ENCODE measurements at places on chromosomes 2 and 18.

DNA sequence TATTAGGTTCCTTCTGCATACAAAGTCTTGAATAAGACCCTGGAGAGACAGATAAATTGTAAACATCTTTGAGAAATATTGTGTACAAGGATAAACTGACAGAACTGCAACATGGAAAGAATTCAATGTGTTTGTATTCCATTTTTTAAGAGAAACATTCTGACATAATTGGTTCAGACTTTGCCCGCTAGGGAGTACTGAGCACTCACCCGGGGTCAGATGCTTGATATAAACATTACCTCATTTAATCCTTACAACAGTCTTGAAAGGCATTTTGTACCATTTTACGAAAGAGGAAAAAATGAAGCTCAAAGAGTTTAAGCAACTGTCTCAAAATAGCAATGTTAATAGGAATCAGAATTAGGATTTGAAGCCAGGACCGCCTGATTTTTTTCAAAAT lies 416.7 kb upstream of the CRIM1 start:
- no peak for DNase-seq

DNA sequence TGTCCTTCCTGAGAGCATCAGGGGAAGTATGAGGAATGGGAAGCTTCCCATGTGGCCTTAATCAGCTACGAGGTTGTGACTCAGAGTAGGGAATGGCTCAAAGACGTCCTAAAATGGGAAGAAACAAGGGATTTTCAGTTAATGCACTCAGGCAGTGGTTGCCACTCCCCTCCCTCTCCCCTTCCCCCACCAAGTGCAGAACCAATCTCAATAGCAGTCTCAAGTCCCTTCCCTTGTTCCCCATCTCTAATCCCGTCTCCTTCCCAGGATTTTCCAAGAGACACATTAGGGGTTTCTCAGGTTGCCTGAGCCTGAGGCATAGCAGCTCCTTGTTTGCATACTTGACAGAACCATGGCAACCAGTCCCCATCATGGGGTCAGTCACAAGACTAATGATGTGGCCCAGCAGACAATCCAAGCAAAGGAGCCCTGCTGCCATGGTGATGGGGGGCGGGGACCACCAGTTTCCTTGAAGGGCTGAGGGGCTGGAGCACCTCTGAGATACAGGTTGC lies 18.2 kb upstream of the RESP18 start:
- DNase-seq, result no peak

DNA sequence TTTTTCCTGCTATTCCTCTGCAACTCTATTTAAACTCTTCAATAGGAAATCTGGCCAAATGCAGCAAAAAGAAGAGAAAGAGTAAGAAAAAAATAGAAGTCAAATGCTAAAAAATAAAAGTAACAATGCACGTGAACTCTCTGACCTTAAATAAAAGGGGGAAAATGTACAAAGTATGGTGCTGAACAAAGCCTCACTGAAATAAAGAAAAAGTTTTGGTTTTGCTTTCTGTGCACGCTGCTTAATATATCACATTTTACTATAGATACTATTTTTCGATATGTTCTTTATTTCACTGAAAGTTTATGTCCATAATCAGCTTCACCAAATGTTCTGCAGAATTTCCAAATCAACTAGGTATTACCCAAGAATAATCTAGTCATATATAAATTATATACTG lies 396.3 kb downstream of the CBLN2 start:
- DNase-seq, result no peak

GRCh38 chr2:173571021-173571821 lies 216.5 kb downstream of the CDCA7 start:
- no peak for DNase-seq

DNA sequence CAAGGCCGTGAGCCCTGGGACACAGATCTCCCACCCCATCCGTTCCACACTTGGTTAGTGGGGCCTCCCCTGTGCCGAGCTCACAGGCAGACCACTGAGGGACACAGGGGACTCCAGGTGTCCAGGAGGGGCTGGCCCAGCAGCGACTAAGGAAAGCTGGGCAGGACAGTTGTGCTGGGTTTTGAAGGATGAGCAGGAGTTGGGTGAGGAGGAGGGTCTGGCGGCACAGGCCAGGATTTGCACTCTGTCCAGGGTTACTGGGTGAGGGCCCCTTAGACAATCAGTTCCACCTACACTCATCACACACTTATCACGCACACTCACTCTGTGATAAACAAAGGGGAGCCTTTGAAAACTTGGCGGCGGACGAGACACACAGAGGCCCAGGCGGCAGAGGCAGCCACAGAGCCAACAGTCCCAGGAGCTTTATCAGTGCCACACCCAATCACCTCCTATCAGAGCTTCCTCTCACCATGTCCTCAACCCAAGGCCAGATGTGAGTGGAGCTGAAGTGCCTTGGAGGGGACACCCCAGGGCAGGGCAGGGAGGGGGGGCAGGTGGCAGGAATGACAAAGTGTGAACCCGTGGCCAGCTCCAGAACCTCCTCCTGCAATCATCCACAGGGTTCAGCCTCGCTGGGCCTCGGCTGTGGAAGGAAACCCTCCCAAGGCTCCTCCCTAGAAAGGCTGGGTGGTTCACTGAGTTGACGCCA lies 26.6 kb downstream of the BIN1 start:
- DNase-seq, result no peak

GRCh38 chr2:146777181-146777580 lies 1067.6 kb upstream of the ACVR2A start:
- no peak for DNase-seq

DNA sequence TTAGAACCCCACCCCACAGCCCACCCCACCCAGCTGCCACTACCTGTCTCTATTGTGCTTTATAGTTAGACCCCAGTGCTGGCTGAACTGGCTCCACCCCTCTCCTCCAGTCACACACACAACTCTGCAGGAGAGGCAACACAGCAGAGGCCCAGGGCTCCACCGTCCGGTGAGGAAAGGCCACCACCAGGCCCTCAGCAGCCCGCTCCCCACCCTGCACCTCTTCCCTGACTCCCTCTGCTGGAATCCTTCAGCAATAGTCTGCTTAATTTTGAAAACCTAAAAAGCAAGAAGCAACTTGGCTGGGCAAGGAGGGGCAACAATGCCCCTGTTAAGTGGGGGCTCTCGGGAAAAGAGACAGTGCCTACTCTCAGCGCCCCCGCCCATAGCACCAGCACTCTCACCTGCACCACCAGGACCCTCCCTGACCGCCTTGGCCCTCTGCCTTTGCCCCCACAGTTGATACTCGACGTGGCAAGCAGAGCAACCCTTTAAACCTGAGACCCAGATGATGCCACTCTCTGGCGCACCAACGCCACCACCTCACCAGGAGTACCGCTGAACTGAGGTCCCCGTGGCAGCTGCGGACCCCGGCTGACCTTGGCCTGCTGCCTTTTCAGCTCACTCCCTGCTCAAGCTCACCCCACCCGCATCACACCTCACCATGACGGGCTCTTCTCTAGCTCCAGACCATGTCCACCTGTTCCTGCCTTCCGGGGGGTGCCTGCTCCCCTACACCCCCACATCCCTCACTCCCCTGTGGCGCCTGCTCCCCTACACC lies 45.7 kb downstream of the NDUFA10 start:
- peak; percentile 12 for DNase-seq

DNA sequence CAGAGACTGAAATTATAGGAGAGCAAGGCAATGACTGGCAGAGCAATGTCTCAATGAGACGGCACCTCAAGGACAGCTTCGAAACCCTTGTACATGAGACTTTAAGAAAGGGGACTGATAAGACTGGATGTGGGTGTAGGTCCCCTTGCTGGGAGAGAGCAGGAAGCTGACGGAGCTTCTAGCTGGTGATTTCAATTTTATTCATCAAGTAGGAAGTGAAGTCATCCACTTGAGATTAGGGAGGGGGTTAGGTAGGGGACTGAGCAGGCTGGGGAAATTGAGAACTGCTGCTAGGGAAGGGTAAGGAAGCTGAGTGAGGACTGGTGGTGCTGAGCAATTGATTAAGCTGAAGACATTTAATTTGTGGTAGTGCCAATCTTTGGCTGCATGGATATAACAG lies 99.5 kb upstream of the ITGB6 start:
- DNase-seq, result no peak

GRCh38 chr2:145260081-145260480 lies 740.2 kb upstream of the ZEB2 start:
- no peak for DNase-seq

- DNase-seq, result peak; percentile 17
These were observed 116.4 kb upstream of the NYAP2 start for GRCh38 chr2:225282858-225283710.

DNA sequence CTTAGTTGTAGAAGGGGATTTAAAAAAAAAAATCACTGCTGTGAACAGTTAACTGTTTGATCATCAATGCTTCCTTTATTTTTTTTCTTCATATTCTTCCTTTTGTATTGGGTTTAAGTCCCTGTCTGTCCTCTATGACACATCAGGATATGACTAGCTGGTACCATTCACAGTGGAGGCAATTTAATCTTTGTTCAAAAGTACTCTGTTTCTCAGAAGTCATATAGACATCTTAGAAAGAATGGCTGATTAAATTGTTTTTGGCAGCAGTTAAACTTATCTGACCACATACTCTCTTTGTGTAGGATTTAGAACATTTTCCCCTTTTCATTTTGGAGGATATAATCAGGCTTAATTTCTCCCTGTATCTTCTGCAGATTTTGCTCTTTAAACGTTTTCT lies 807.8 kb upstream of the CDH2 start:
- DNase-seq, result no peak

- DNase-seq, result no peak
These were observed 1502.9 kb downstream of the LRP1B start for GRCh38 chr2:140627885-140628284.

DNA sequence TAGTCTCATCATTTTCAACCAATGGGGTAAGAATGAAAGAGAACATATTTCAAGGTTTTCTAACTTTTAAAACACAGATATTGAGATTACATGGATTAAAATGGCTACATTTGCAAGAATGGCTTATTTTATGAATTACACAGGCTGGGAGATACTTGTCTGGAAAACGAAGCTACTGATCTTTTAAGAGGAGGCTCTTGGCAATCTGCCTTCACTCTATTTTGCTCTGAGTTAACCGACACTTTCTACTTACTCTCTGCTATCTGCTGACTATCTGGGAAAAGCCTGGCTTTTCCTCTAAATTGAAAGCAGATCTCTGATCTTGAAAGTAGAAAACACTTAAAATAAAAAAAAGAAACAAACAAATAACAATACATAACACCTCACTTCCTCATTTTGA lies 325.4 kb upstream of the LINC00305 start:
- no peak for DNase-seq

DNA sequence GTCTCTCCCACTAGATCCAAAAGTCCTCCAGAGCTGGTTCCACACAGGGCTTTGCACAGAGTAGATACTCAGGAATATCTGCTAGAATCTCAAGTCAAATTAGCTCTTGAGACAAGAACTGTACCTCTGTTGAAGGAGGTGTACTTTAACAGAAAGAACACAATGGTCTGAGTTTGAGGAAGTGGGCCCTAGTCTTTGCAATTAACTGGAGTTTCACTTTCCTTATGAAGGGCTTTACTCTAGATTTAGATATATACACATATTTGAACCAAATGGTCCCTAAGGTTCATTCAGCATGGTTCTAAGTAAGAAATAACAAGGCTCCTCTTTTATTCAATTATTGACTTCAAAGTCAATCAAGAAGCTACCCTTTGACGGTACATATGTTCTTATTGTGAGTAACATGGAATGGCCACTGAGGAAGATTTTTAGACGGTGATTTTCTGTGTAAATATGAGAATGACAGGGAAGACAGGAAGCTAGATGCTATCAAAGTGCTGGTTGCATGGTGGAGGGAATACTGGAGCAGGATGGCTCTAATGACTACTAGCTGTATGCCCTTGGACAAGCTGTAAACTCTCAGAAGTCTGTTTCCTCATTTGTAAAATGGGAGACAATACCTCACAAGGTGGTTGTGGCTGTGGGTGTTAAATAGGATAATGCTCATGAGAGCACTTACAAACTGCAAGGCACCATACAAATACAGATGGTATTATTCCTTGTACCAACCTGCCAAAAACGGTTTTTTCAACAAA lies 73.5 kb upstream of the SERTAD2 start:
- DNase-seq, result no peak

DNA sequence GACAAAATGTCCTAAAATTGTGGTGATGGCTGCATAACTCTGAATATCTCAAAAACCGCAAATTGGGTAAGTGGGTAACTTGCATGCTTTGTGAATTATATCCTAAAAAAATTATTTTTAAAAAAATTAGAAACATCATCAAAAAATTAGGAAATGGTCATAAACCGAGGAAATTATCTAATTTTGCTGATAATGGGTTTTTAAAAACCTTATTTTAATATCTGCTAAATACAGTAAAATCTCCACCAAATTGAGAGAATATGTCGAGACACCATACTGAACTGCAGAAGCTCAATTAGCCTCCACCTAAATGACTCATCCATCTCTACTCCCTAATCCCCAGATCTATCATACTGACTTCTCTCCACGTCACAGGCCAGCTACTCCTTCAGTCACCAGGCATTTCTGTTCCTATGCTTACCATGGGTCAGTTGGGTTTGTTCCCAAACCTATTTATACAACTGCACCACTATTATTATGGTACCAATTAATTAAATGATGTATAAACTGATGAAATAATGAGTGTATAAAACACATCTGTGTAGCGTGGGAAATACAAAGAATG lies 36.1 kb downstream of the SPIRE1 start:
- no peak for DNase-seq

- no peak for DNase-seq
These were observed 91.0 kb upstream of the CDH19 start for GRCh38 chr18:66694852-66695251.

- no peak for DNase-seq
These were observed 86.0 kb upstream of the ACVR2A start for GRCh38 chr2:147758821-147759220.

DNA sequence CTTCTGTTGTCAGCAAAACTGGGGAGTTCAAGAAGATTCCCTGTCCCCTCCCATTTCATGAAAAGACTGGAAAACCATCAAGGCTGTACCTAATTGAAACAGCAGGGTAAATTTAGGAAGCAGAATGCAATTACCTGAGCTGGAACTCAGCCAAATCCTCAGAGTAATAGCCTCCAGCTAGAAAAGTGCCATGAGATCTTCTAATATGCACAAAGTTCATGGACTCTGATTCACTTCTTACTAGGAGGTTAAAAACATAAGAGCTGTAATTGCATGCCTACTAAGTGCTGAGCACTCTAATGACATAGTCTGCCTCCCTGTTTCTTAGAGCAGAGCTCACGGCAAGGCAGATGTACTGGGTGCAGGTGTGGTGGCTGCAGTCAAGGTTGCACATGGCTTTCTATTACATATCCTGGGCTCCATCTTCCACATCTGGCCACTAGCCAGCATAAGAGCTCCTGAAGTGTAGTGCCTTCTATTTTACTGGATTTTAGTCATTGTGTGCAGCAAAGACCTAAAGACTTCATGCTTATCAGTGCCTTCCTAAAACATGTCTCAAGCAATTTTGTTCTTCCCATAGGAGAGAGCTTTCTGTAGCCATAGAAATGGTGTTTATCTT lies 341.7 kb downstream of the PTPRM start:
- no peak for DNase-seq

- no peak for DNase-seq
These were observed 86.4 kb downstream of the ARL4C start for GRCh38 chr2:234410526-234410925.

- DNase-seq, result no peak
These were observed 485.2 kb downstream of the PTPRM start for GRCh38 chr18:8052237-8052701.
